Foreskin melanocyte (primary cell): ENCODE measurements at places on chromosomes 16 and 17.

GRCh38 chr16:84193480-84193879 is 2.5 kb downstream of the ADAD2 start:
- no peak for DNase-seq

DNA sequence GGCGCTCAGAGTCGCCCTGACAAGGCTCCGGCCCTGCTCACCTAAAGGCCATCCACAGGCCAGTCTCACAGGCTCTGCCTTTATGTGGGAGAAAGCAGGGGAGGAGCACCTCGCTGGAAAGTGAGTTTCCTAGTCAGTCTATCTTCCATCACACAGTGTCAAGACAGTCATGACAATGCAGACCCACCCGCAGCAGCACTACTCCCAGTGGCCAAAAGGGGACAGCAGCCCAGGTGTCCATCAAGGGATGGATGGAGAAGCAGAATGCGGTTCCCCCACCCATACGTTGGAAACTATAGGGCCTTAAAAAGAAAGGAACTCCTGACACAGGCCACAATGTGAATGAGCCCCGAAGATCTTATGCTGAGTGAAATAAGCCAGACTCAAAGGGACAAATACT is 226.8 kb downstream of the ENGASE start:
- no peak for DNase-seq

DNA sequence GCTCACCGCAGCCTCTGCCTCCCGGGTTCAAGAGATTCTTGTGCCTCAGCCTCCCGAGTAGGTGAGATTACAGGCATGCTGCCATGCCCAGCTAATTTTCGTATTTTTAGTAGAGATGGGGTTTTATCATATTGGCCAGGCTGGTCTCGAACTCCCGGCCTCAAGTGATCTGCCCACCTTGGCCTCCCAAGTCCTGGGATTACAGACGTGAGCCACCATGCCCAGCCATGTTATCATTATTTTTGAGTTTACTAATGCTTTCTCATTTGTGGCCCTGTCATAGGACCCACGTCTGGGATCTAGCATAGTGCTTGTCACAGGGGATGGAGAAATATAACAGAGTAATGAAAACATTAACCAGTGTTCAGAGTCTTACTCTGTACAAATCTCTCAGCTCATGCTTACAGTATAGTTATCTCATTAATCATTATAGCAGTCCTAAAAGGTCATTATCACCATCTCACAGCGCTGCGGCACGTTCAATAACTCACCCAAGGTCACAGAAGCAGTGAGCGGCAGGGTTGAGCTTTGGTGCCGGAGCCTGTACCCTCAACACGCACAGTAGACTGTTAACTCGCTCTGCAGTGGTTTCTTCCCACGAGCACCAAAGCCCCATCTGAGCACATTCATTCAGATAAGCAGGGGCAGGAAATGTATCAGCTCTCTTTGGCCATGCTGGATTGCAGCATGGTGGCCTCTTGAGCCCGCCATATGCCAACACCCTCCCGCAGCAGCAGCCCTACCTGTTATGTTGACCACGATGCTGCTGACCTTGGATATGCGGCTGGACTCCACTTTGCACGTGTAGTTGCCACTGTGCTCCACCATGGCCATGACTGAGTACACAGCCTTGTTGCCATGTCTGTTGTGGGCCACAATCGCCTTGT is 21.4 kb downstream of the PECAM1 start:
- DNase-seq, result no peak

GRCh38 chr17:63250830-63251229 is 195.3 kb downstream of the CYB561 start:
- no peak for DNase-seq

DNA sequence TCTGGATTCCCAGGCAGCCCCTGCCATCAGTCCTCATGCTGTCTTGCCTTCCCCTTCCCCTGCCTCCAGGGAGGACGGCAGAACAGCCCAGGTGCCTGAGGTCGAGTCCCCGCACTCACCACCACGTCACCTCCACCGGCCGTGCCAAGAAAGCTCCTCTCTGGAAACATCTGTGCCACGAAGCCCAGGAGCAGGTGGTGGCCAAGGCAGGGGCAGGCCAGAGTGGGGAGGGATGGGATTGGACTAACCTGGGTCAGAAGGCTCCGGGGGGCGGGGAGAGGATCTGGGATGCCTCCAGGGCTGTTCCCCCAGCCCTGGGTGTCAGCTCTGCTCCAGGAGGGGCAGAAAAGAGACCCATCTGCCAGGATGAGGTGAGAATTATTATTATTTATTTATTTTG is 7.4 kb upstream of the DPEP1 start:
- no peak for DNase-seq

- DNase-seq, result no peak
Observed at GRCh38 chr16:81810894-81811538, 31.9 kb downstream of the PLCG2 start.

- no peak for DNase-seq
Observed at GRCh38 chr17:74691151-74691550, 21.6 kb downstream of the CD300LF start.

GRCh38 chr16:2035431-2036199 is 8.9 kb downstream of the NHERF2 start:
- no peak for DNase-seq

- DNase-seq, result no peak
Observed at GRCh38 chr17:43721537-43722268, 36.9 kb downstream of the SOST start.

- no peak for DNase-seq
Observed at GRCh38 chr17:61794242-61794641, 69.1 kb downstream of the BRIP1 start.
